Activated gamma-delta T cell treated with Interleukin-2 at 50 U/mL for 16 hours (primary cell): ENCODE measurements at places on chromosomes 16 and 17.

GRCh38 chr16:55248058-55248457 is 75.9 kb upstream of the IRX6 start:
- DNase-seq, result no peak

GRCh38 chr16:81666113-81666512 is 113.0 kb upstream of the PLCG2 start:
- no peak for DNase-seq

GRCh38 chr17:34764716-34765115 is 185.3 kb downstream of the TMEM132E start:
- no peak for DNase-seq

- no peak for DNase-seq
Observed at GRCh38 chr16:49292413-49292812, 10.8 kb upstream of the CBLN1 start.

- DNase-seq, result no peak
Observed at GRCh38 chr17:72913142-72913682, 179.3 kb downstream of the SLC39A11 start.

- DNase-seq, result no peak
Observed at GRCh38 chr16:4556112-4556511, at the start of gene C16orf96. Gene C16orf96 (plus strand): TSS chr16:4556340. CDS start chr16:4556490, 150 bp downstream.

DNA sequence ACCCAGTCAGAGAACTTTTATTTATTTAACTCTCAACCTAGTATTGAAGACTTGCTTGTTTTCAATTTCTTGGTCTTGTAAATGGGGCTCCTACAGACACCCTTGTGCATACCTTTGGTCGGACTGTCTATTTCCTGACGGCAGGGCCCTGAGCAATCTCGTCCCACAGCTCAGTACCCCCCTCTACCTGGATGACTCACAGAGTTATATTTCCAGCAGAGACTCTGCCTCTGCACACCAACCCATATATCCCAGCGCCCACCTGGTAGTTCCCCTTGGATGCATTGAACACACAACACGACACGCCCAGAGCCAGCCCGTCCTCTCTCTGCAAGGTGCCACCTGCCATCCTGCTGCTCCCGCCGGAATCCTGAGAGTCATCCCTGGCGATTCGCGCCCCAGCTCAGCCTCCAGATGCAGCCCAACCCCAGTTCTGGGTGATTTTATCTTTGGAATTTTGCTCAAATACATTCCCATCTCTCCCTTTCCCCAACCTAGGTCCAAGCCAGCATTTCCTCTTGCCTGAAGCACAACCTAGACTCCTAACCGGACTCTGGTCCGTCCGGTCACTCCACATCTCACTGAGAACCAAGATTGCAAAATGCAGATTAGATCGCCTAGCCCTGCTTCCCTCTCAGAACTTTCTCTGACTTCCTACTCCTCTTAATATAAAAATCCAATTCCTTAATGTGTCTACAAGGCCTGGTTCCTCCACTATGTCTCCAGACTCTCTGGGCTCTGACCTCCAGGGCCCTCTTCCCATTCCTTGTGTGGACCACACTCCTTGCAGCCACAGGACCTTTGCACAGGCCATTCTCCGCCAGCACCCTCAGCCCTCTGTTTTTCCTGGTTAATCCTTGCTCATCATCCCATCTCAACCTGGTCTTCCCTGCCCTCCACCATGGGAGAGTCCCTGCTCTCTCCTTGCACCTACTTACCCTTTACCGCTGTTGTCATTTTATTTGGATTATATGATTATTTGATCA is 129.2 kb downstream of the SEC14L1 start:
- DNase-seq, result no peak

GRCh38 chr17:12348476-12348875 is 317.2 kb upstream of the MYOCD start:
- DNase-seq, result no peak

- no peak for DNase-seq
Observed at GRCh38 chr17:36600465-36600864, 918 bp upstream of the MRM1 start.
